SW 1271 (cell line): ENCODE measurements at places on chromosomes 1 and 21.
A peak's percentile ranks its signal among the peaks of the same experiment; 100 is the strongest.

DNA sequence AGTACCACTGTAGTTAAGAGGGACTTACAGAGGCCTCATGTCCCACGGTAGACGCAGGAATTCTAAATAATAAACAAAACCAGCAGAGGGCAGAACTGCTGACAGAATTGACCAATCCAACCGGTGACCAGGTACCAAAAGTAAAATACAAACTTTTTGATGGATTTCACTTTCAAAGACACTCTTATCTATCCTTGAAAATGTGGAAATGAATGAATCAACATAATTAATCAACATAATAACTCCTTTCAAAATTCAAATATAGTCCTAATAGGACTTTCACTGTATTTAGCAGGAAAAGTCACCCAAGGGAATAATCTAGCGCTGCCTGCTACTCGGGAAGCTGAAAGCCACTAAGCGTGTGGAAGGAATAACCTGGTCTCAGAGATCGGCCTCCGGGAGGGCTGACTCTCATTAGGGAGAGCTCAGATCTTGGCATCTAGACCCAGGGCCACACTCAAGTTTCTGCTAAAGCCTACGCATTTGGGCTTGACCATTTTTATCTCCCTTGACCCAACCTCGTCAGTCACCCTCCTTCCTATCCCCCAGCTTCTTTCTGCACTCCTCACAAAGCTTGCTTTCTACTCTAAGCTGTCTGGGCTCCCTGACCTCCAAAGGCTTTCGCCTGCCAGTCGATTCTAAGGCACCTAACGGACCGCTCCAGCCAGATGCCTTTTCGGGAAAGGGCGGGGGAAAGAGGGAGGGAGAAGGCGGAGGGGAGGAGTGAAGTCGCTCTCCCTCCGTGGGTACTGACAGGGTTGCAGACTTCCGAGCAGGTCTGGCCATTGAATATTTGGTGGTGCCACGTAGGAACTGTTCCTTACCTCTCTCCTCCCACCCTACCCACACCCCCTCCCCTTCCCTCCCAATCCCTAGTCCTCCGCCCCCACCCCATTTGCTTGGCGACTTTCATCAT is 1.6 kb downstream of the COL11A1 start:
- peak; percentile 12 for DNase-seq

GRCh38 chr21:32120230-32120629 is 158.6 kb downstream of the MIS18A start:
- no peak for DNase-seq

DNA sequence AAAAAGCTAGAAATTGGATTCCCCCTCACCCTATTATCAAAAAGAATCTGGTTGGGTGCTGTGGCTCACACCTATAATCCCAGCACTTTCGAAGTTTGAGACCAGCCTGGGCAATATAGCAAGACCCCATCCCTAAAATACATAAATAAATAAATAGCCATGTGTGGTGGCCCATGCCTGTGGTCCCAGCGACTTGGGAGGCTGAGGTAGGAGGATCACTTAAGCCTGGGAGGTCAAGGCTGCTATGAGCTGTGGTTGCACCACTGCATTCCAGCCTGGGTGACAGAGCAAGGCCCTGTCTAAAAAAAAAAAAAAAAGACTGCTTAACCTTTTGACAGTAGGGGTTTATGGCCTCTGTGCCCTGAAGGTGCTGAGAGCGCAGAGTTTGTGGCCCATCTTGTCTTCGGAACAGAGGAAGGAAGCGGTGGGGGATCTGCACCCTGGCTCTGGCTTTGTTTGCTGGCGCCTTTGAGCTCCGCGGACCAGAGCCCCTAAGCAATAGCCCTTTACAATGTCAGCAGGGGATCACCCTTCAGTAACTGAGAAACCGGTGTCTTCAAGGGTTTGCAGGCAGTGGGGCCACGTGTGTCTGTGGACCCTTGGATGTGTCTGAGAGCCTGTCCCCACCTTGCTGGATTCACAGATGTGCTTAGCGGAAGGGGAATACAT is 22.1 kb downstream of the SLC2A7 start:
- no peak for DNase-seq

- no peak for DNase-seq
Observed at GRCh38 chr21:45481977-45482898, 60.0 kb downstream of the SLC19A1 start.

GRCh38 chr1:21139601-21140000 is 37.1 kb downstream of the EIF4G3 start:
- no peak for DNase-seq

GRCh38 chr1:25560001-25560400 is 16.6 kb downstream of the LDLRAP1 start:
- no peak for DNase-seq

DNA sequence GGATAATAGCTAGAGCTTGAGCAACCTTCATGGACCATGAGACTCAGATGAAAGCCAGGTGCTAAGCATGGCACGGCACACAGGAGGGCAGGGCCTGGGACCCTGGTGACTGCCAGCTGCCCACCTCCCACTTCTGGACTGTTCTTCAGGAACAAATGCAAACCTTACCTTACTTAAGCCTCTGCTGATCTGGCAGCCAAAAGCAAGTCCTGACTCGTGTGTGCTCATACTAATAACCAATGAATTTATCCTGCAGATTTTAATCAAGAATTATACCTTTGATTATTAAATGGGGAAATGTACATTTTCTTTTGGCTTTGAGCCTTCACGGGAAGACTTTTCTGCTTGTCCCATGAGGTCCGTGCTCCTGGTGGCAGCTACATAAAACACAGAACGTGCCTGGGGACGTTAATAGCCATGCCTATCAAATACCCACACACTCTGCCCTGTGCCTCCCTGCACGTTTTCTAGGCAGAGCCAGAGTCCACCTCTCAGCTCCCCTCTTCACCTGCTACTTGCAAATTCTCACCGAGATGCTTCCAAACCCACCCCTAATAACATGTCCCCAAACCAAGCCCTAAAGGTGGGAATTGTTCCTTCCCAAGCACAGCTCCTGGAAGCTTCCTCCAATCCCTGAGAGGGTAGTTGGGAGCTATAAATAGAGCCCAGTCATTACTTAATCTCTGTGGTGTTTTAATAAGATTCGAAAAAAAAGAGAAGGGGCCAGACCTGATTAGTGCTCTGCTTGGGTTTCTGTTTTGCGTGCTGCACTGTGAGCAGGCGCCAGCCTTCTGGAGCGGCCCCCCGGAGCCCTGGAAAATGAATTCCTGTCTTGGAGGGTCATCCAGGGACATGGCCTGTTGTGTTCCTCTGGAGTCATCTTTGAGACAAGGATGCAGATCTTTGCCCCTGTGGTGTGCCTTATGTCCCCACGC is 33.5 kb downstream of the SLC1A7 start:
- DNase-seq: no peak

GRCh38 chr1:21239221-21239620 is 51.0 kb downstream of the ECE1 start:
- DNase-seq: no peak

- DNase-seq: no peak
Observed at GRCh38 chr21:41168391-41169257, 664 bp downstream of the BACE2 start.

DNA sequence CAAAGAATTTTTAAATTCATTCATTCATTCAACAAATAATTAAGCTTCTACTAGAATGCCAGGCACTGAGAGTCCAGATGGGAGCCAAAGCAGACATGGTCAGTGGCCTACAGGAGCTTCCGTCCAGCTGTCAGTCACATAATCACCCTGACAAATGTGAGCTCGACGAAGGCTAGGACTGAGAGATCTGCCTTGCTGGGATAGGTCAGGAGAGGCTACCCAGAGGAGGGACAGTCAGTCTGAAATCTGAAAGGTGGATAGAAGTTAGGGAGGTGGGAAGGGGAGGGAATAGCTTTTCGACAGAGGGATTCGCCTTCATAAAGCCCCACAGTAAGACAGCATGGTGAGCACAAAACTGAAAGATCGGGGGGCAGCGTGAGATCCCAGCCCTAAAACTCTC is 8.3 kb downstream of the EPHX1 start:
- no peak for DNase-seq

DNA sequence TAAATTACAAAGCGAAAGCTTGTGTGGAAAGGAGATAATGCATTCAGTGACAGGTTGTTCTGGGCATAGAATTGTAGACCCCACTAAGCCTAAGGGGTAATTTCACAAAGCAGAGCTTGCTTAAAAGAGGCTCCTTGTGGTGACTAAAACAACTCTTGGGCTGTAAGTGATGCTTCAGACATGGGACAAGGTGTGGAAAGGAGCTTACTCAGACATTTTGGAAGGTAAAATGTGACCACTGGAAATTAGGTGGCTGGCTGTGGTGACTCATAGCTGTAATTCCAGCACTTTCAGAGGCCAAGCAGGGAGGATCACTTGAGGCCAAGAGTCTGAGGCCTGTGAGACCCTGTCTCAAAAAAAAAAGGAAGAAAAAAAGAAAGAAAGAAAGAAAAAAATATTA is 51.1 kb upstream of the LRRC8C start:
- no peak for DNase-seq

DNA sequence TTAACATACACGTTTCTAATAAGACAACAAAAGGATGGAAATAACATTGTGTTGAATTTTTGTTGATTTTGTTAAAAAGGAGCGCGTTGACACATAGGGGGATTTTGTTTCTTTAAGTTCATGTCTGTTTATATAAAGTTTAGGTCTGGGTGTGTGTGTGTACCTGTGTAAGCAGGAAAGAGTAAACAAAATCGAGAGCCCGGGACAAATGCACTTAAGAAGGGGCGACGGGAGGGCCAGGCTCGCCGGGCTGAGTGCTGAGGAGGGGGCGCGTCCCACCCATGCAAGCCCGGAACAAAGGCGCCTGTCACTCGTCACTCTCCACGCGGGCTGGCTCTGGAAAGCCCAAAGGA is 28.8 kb upstream of the TRIM17 start:
- DNase-seq: no peak

DNA sequence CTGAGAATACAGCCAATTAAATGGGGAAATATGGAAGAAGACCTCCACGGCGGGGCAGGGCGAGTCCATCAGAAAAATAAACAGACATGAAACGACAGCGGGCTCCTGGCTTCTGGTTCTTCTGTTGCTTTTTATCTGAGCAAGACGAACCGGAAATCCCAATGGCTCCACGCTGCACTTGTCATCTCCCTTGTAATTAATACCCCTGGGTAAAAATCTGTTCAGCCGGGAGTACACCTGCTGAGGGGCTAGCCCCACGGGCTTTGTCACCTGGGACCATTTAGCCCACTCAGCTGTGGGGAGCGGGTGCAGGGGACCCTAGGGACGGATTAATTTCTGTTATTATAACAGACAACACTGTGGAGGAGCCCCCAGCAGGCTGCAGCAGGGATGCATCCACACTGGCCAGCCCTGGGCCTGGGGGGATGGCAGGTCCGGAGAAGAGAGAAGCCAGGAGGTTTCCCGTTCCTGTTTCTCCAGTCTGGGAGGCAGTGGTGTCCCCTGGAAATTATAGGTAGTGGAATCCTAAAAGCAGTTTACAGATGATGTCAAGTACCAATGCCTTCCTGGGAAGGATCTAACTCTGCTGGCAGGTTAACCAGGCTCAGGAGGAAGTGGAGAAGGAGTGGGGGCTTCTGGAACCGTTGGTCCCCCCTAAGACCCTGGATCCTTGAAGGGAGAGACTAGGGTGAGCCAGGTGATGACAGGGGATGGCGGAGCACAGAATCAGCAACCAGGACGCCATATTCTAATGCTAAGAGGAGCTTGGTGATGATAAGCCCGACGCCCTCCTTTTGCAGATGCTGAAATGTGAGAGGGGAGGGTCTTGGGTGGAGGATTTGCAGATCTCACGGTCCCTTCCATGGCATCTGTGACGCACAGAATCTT is 566.1 kb downstream of the PTPRU start:
- DNase-seq: no peak

DNA sequence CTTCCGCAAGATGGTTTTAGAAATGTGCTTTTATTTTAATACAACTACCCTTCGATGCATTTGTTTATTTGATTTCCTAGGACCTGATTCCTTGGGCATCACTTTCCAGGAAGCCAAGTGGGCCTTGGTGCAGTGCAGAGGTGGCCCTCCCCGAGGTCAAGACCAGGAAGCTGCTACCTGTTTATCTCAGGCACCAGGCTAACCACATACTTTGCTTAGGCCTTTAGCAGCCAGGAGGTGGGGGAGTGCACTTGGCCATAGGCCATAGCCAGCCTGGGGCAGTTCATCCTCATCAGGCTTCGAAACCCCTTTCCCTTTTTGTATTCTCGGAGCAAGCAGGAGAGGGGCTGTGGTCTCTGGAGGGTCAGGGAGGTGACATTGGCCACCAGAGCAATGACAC is 45.4 kb downstream of the SMYD2 start:
- no peak for DNase-seq

DNA sequence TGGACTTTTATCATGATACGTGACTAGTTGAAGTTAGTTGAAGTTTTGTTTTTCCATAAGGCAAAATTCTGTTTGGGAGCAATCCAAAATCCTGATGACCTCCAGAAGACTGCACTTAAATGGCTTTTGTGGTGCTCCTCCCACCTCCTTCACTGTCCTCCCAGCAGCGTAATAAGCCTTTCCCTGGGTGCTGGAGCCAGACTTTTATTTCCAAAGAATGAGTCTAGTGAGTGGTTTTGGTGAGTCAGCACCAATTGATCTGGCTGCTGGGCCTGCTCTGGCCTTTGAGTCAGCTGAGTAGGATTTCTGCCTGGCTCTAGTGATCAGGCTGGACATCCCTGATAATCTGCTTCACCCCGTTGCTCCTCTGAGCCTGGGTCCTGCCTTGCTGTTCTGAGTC is 21.7 kb upstream of the KCND3 start:
- DNase-seq: no peak

DNA sequence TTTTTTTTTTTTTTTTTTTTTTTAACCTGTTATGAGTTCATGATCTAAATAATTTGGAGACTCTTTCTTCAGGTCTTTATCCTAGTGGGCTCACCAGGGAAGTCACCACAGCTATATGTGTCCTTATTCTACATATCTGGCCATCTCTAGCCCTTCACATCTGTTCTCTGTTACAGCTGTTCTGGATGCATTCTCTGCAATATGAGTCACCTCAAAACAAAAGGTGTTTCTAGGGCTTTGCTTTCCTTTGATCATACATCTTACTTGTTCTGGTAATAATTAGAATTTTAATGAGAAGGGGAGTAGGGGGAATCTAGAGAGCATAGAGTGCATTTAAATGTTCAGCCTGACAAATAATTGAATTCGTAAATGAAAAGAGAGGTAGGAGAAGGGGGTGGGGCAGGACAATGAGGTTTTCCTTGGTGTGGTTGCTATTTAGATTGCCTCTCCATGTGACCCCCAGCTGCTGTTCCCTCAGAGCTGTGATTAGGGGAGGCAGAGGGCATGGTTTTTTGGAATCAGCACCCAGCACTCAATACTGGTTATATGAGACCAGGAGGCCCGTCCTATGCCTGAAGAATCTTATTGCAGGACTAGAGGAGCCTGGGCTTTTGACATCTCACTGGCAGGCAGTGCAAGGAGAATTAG is 8.0 kb downstream of the SYT6 start:
- no peak for DNase-seq

GRCh38 chr1:21244986-21245687 is 45.1 kb downstream of the ECE1 start:
- no peak for DNase-seq

- no peak for DNase-seq
Observed at GRCh38 chr1:45617618-45618017, 6.2 kb downstream of the CCDC17 start.
